Caco-2 (cell line): ENCODE measurements at places on chromosomes 16 and 17. TPM values are rescaled to one million over a fixed set of nuclear protein-coding genes. Genes with fewer than 3 reads are reported as not detected.

DNA sequence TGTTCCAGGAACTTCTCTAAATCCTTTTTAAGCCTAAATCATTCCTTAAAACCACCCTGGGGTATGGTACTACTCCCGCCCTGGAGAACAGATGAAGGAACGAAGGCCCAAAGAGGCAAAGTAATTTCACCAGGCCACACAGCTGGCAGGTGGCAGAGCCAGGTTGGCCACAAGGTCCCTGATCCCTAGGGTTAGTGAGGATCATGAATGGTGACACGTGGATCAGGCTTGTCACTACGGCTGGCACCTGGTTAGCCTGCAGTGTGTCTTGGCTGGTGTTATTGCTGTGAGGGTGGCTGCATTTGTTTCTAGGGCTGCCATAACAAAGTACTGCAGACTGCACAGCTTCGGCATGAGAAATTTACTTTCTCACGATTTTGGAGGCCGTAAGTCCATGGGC is 26.0 kb upstream of the ZNF423 start:
- no peak for DNase-seq

SERPINF2 gene
- total RNA-seq = 59.9 and 63.8 TPM in 2 replicates

GRCh38 chr17:42133461-42134041 is 10.9 kb downstream of the HSPB9 start:
- no peak for DNase-seq

ZG16B gene
- total RNA-seq = 0.34 TPM in 1 of 2 replicates, not detected in the other

- no peak for DNase-seq
These were observed 8.4 kb downstream of the HBQ1 start for GRCh38 chr16:188674-189073.
